ENCODE measurements at places on chromosomes 11 and 22.

- DNase-seq, result no peak
Measured at GRCh38 chr11:120688163-120688562, 176.6 kb downstream of the GRIK4 start.

DNA sequence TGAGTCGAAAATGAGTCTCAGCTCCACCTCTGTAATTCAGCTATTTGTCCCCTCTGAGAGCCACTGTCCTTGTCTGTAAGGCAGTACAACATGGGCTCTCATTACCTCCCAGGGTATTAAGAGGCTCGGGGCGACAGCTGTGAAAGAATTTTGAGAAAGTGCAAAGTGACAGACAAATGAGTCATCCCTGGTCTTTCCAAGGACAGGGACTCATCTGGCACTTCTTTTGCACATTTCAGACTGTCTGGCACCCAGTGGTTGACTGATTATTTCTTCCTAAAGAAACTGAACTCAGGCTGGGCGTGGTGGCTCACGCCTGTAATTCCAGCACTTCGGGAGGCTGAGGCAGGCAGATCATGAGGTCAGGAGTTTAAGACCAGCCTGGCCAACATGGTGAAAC, 62.1 kb upstream of the ARFGAP3 start:
- DNase-seq, result no peak

- no peak for DNase-seq
Measured at GRCh38 chr11:119691020-119691666, 37.9 kb downstream of the NECTIN1 start.

GRCh38 chr11:118623269-118623655, 15.8 kb downstream of the PHLDB1 start:
- DNase-seq, result no peak

DNA sequence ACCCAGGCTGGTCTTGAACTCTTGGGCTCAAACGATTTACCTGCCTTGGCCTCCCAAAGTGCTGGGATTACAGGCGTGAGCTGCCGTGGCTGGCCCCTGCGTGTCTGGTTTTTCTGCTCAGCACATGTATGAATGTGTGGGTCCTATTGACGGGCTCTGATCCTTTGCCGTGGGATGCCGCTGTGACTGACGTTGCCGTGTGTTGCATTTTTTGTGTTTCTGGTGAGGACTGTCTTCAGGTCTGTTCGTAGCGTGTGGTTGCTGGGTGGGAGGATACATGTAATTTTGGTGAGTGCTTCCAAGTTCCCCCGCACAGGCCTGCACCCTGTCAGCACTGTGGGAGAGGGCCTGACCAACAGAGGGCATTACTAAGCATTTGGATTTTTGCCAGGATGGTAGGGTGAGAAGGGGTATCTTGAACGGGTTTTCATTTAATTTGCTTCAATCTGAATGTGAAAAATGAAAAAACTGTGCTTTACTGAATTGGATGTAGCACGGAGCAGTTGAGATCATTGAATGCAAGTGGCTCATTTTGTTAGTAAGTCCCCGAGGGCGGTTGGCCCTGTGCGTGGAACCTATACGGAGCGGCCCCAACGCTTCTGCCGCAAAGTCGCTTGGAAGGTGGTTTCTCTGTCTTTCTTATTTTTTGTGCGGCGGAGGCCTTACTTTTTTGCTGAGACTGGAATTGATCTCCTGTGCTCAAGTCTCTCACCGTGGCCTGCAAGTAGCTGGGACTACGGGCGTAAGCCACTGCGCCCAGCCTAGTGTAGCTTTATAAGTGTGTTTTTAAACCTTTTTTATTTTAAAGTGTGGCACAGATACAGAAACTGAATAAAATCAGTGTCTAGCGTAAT, 8.2 kb downstream of the ZBED4 start:
- no peak for DNase-seq

DNA sequence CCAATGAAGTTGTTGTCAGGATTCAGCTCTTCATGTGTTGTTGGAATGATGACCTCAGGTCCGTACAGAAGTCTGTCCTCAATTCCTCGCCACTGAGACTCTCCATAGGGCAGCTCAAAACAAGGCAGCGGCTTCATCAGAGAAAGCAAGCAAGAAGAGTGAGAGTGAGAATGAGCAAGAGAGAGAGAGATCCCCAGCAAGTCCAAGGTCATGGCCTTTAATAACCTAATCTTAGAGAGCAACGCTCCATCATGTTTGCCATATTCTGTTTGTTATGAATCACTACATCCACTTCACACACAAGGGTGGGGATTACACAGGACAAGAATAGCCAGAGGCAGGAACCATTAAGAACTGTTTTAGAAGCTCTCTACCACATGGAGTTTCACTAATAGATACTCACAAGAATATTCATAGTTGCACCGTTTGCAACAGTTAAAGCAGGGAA, 23.3 kb upstream of the MMP7 start:
- DNase-seq, result no peak

- no peak for DNase-seq
Measured at GRCh38 chr11:14541192-14541947, 21.2 kb upstream of the PSMA1 start.

DNA sequence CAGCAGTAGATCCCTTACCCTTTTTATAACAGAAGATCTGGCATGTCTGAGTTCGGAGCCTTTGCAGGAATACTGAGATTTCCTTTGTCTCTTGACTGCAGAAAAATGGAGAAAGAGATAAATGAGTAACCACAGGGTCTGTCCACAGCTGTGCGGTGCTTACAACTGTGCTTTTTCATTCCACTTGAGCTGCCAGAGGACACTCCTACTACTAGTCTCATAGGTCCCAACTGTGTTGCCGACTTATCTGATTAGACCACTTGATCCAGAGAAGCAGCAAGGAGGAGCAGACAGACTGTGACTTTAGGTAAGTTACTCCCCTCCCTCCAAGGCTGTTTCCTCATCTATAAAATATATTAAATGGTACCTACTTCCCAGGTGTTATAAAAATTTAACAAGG, 17.5 kb downstream of the FAM227A start:
- no peak for DNase-seq

DNA sequence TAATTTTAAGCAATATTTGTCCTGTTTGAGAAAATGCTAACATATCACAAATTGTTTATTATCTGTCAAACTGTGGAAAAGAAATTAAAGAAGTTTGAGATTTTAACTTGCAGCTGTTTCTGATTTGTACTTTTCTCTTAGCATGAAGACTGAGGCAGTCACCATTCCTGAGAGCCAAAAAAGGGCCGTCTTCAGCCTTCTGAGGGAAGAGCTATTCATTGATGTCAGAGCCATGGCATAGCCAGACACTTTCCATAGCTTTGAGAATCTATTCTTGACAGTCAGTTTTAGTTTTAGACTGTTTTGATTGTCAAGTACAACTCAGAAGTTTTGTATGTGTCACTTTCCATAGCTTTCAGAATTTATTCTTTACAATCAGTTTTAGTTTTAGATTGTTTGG, 32.1 kb downstream of the YAP1 start:
- no peak for DNase-seq
